CD4-positive, alpha-beta T cell treated with Interleukin-4 for 4 hours (primary cell): ENCODE measurements at places on chromosomes 6 and 20.

- no peak for DNase-seq
Measured at GRCh38 chr6:6177754-6178153, 142.7 kb downstream of the F13A1 start.

DNA sequence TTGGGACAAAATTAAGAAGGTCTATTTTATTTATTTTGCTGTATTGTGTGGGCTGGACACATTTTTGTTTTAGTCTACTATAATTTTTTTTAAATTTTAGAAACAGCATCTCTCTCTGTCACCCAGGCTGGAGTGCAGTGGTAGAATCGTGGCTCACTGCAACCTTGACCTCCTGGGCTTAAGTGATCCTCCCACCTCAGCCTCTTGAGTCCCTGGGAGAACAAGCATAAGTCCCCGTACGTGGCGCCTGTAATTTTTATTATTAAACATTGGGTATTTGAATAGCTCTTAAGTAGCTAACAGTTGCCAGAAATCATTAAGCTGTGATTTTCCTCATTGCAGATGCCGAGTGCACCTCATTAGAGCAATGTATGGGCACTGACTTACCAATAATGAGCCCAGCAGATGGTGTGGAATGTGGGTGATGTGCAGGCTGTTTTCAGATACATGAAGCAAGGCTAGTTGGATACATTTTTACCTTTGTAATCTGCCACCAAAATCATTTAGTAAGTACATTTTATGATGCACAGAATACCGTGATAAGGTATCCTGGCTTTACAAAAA lies 10.3 kb upstream of the MAS1 start:
- no peak for DNase-seq

- no peak for DNase-seq
Measured at GRCh38 chr20:45080867-45081624, 19.9 kb downstream of the KCNS1 start.

GRCh38 chr6:11386323-11386722 lies 151.2 kb upstream of the TMEM170B start:
- no peak for DNase-seq

GRCh38 chr20:45701873-45702272 lies at the start of gene WFDC13:
Gene WFDC13, plus strand, starts transcription at chr20:45702038. Its CDS starts 86 bp downstream, at chr20:45702124.
- no peak for DNase-seq

GRCh38 chr6:23006656-23007055 lies 437.3 kb downstream of the HDGFL1 start:
- no peak for DNase-seq

- no peak for DNase-seq
Measured at GRCh38 chr6:137095651-137096238, 51.0 kb upstream of the IL20RA start.

GRCh38 chr20:38454556-38455473 lies 17.8 kb upstream of the RALGAPB start:
- no peak for DNase-seq

GRCh38 chr20:19966840-19967239 lies 50.3 kb upstream of the NAA20 start:
- no peak for DNase-seq

- DNase-seq, result no peak
Measured at GRCh38 chr6:66226109-66226508, 519.1 kb upstream of the EYS start.

DNA sequence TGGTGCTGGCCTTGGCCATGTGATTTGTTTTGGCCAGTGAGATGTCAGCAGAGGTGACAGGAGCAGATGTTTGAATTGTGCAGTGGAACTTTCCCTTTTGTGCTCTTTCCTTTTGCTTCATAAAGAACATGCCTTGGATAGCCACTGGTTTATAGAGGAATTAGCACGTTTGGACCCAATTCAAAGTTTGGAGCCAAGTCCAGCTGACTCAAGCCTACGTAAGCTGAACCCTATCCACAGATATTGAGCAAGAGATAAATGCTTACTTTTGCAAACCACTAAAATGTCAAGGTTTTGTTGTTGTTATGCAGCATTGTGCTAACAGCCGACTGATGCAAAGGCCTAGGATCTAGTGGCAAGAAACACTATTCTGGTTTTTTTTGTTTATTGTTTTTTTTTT lies 230.9 kb upstream of the CITED2 start:
- no peak for DNase-seq

DNA sequence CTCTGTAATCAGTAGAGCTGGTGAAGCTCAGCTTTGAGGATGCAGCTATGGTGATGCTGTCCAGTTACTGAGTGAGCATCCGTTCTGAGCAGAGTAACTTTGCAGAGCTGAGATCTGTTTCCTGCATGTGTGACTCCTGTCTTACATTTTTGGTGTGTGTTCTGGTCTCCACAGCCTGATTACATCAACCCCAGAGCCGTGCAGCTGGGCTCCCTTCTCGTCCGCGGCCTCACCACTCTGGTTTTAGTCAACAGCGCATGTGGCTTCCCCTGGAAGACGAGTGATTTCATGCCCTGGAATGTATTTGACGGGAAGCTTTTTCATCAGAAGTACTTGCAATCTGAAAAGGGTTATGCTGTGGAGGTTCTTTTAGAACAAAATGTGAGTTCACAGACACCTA lies 81.6 kb downstream of the FAM120B start:
- DNase-seq, result no peak

- no peak for DNase-seq
Measured at GRCh38 chr20:34943808-34944567, 11.6 kb downstream of the GSS start.

DNA sequence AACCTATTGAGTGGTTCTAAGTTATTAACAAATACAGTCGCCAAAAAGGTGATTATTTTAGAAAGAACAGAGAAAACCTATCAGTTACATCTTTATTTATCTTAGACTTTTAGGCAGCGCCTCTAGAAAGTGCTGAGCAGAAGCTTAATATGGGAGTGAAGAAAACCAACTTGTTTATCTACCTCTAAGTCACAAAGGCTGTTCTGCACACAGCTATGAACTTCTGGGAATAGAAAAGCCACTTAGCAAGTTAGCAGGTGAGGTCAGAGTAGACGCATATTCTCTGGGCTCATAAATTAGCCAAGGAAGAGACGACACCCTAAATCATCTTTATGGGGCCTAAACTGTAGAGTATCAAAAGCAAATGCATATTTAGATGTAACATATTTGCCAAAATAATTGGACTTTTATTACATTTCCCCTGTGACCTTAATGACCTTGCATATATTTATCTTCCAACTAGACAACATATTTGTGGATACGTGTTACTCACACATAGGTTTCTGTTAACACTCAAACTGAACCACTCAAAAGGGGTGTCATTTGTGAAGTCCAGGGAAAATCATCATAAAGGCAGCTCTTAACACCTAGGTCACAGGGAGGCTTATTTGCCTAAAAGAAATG lies 267.1 kb downstream of the ADGB start:
- no peak for DNase-seq

- DNase-seq, result no peak
Measured at GRCh38 chr6:133631421-133631820, 257.5 kb upstream of the TCF21 start.
